ENCODE measurements at places on chromosomes 1 and 21. TPM values are rescaled to one million over a fixed set of nuclear protein-coding genes. Genes with fewer than 3 reads are reported as not detected.

The OR2AK2 gene
- polyA plus RNA-seq, result not detected

The AADACL3 gene
- polyA plus RNA-seq, result not detected

The EDN2 gene
- 1.8 TPM for polyA plus RNA-seq

The LMX1A gene
- not detected for polyA plus RNA-seq

The CSF3R gene
- 4.8 TPM for polyA plus RNA-seq

The AMY1A gene
- not detected for polyA plus RNA-seq

The ADAMTS4 gene
- polyA plus RNA-seq, result 3.5 TPM

The CTSS gene
- not detected for polyA plus RNA-seq

The KLHDC8A gene
- polyA plus RNA-seq, result not detected

Data from cardiac muscle cell (in vitro differentiated cells and primary cell).